ENCODE measurements at places on chromosomes 5 and 9. TPM values are rescaled to one million over a fixed set of nuclear protein-coding genes. Genes with fewer than 3 reads are reported as not detected.

DNA sequence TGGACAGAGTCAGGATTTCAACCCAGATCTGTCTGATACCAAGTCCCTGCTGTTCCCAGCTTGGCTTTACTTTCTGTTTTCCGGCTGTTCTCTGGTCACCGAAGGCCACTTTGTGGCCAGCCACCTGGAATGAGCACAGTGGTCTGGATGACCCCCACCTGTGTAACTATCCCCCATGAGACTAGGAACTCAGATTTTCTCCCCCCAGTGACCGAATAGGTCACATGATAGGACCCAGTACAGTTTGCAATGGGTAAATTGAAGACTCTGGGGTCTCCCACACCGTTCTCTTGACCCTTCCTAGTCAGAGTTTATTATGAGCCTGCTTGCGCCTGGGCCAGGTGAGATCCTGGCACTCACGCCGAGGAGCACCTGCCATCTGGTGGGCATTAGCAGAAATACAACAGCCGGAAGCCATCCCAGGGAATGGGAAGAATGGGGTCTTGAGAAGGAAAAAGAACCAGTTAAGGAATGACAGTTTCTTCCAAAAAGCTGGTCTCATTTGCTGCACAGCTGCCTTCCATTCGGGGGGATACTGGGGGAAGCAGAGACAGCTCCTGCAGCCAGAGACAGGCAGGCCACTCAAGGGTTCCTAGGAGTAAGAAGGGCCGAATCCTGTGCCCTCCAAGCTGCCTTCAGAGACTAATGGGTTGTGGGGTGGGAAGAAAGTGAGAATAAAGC is 7.1 kb downstream of the PHYHD1 start:
- no peak for DNase-seq
- H3K27me3 ChIP-seq: no peaks in the 10 kb centered on the region
- H3K27ac ChIP-seq: no peak overlapping the region
- H3K36me3 ChIP-seq: no peaks in the 10 kb centered on the region

DNA sequence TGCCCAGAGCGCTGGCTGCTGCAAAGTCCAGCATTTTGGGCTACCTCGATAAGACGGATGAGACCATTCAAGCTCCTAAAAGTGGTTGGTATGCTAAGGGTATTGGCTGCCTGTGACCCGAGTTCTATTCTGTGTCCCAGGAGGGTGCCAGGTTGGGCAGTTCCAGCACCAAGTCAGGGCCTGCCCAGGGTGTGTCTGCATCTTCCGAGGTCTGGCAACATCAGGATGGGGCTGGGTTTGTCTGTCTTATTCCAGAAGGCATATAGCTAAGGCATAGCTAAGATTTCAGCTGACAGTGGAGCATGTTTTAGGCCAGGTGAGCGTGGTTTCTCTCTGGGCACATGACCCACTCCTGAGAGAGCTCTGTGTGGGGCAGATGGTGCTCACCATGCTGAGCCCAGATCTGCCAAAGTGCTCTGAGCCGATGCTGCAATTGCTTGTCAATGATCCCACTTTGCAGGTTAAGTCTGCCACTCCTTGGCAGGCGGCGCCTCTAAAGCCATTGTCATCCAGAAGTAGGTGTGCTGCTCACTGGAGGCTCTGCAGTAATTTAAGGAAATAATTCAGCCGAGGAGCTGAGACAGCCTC is 7.8 kb downstream of the SLC9A3 start:
- H3K36me3 ChIP-seq: no peaks in the 10 kb centered on the region
- no peak overlapping the region for H3K4me3 ChIP-seq
- no peak for DNase-seq
- peaks cover 23% of the 10 kb centered on the region for H3K4me1 ChIP-seq
- peaks cover 63% of the 10 kb centered on the region for H3K27me3 ChIP-seq

EFNA5 gene
- 22.5 TPM for total RNA-seq

- no peaks in the 10 kb centered on the region for H3K27me3 ChIP-seq
- no peak overlapping the region for H3K4me3 ChIP-seq
- H3K27ac ChIP-seq: no peak overlapping the region
- H3K36me3 ChIP-seq: no peaks in the 10 kb centered on the region
- no peak for DNase-seq
- peaks cover 15% of the 10 kb centered on the region for H3K4me1 ChIP-seq
These were observed 9.8 kb downstream of the UIMC1 start for GRCh38 chr5:176996780-176997179.

GRCh38 chr5:80097451-80097850 is 62.3 kb downstream of the THBS4 start:
- no peak overlapping the region for H3K27ac ChIP-seq
- no peak for DNase-seq
- no peaks in the 10 kb centered on the region for H3K4me1 ChIP-seq
- no peaks in the 10 kb centered on the region for H3K27me3 ChIP-seq
- no peak overlapping the region for H3K4me3 ChIP-seq

ENTREP1 gene
- total RNA-seq: 17.4 TPM

Data from suprapubic skin (tissue), 4 donors.